ENCODE measurements at places on chromosomes 13 and 19.
A peak's percentile ranks its signal among the peaks of the same experiment; 100 is the strongest.

DNA sequence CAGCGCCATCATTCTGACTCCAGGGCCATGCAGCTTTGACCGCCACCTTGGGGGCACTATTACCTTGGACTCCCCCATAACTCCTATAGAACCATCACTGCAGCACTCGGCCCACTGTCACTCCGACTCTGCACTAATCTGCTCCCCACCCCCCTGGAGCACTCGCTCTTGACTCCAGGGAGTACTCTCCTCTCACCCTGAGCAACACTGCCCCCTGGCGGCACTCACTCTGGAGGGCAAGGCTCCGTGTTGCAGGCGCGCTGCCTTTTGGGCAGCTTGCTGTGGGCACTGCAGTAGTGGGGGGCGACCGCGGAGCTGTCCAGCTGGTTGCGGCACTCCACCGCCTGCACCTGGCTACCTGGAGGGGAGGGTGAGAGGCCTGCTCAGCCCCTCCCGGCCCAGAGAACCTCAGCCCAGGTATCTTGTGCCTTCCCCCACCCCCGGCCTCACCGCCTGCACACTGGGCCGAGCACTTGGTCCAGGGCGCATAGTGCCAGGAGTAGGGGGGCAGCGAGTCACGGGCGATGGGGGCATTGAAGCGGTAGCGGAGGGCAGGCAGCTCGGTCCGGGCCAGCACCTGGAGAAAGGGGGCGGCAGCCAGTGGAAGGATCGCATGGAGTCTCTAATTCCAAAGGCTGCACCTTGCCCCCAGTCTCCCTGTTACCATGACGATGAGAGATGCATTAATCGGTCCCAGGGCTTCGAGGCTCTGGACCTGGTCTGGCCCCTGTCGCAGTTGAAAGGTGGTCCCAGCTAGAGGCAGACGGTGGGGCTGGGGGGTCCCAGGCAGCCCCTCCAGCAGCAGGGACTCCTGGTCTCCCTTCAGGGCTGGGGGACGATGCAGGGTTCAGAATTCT lies 8.9 kb upstream of the MYO1F start:
- DNase-seq = no peak

- DNase-seq = no peak
Observed at GRCh38 chr19:12838182-12838885, at the start of gene MAST1. Gene MAST1 (plus strand): TSS chr19:12838515. CDS start chr19:12838573, 58 bp downstream.

DNA sequence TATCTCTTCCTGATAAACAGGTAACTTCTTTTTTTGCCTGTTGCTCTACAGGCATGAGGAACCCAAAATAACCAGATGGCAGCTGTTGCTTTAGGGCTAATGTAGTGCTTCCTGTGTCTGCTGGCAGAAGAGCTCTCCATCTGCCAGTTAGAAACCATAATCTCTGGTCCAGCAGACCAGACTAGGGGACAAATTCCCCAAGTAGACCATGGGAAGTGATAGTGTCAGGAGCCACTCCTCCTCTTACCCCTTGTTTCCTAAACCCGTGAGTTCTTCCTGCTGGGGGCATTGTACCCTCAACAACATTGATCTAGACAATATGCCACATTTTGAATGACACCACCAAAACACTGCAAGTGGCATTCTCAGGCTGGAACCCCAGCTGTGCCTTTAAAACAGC lies 135.9 kb downstream of the DLEU7 start:
- DNase-seq = no peak

DNA sequence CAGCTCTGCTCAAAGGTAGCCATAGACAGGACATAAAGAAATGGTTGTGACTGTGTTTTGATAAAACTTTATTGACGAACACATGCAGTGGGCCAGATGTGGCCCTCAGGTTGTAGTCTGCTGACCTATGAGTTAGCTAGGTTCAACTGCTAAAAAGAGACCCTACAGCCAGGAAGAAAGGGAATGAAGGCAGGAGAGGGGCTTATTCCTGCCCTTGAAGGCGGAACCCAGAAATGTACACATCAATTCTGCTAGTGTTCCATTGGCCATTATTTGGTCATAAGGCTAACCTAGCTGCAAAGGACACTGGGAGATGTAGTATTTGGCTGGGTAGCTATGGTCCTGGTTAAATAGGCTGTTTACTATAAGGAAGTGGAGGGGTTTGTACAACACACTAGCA lies 18.0 kb downstream of the APBA3 start:
- DNase-seq = no peak

- DNase-seq = no peak
Observed at GRCh38 chr13:76969488-76970365, 21.4 kb downstream of the ACOD1 start.

- no peak for DNase-seq
Observed at GRCh38 chr13:18996627-18997051, 185.0 kb downstream of the TUBA3C start.

DNA sequence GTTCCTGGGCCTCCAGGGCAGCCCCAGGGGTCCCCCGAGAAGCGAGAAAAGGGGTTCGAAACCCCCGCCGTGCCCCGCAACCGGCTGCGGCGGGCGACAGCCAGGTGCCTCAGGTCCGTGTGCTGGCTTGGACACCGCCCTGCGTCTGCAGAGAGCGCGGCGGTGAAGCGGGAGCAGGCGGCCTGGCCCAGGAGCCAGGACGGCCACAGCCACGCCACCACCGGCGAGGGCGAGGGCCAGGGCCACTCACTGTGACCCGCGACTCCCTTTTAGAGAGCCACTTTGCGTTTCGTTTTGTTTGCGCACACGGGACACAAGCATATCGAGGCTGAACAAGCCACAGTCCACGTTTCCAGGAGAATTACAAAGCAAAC lies 110.4 kb downstream of the CRYL1 start:
- no peak for DNase-seq

GRCh38 chr19:9848060-9848459 lies 12.9 kb downstream of the PIN1 start:
- DNase-seq = no peak

- DNase-seq = no peak
Observed at GRCh38 chr13:78701383-78701782, 42.4 kb upstream of the OBI1 start.

DNA sequence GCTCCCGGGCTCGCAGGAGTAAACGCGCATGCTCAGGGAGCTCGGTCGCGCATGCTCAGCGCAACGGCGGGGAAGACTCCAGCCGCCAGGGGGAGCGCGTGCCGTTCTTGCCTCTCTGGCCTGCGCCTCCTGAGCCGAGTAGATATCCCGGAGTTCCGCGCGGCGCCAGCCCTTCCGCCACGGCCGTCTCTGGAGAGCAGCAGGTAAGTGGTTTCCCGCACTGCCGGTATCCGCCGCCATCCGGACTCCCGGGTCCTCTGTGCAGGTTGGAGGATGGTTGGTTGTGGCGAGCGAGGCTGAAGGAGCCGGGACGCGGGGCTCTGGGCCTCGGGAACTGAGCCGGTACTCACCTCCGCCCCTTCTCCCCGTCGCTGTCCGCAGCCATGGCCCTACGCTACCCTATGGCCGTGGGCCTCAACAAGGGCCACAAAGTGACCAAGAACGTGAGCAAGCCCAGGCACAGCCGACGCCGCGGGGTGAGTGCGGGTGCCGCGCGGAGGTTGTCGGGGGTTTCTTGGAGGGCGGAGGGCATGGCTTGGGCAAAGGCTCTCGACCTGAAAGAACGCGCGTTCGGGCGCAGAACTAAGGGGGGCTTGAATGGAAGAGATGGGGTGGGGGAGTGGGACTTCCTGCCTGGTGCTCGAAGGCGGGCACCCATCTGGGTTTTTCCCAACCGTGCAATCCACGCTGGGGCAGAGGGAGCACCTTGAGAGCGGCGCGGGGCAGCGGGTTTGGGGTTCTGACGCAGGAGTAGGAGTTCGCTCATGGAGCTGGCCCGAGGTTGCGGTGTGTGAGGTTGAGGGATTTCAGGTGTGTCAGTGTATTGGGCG lies at the start of gene RPL36:
RPL36 (plus strand) TSS at position 171 of the 830 bp plus-strand sequence; CDS start at position 384, 213 bp downstream.
- peak; percentile 89 for DNase-seq

DNA sequence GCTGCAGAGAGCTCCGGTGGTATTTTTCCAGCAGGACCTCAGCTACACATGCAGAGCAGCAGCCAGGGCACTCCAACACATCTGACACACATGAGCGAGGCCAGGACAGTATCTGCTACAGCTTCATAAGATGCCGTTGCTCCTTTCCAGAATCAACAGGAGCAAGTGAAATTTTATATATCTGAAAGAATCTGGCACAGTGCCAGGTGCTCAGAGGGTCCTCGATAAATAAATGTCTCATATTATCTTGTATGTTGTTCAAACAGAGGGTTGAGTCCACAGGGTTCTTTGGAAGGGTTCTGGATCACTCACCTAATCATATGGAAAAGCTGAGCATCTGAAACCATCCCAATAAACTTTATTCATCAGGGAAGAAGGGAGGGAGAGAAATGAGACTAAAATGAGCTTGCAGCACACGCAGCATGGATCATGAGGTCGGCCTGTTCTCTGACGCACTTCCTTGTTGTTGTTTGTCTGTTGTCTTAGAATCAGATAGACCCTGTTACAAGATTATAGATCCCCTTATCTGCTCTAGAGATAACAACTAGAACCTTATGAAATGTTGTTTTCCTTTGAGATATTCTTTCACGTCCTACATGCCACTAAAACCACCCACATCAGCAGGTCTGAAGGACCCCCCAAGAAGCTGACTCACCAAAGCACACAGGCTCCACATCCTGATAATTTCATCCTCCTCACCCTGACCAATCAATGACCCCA lies 3.2 kb upstream of the METTL21C start:
- no peak for DNase-seq

DNA sequence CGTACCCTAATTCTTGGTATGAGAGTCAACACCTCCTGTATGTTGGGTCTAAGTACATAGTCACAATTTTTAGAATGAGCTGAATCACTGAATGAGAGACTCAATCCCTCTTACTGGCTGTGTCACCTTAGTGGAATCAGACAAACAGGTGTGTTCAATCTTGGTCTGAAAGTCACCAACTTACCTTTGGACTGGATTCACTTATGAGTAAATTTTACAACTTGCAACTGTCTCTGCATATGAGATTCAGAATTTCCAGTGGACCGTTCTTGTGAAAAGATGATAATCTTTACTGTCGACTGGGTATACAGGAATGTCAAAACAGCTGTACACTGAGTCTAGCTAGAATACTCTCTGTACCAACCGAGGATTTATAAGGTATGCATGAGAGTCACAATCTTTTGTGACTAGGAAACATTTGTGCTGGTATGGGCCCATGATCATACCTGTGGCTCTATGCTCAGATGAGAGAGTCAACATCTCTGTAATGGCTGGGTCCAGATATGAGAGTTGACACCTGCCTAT lies 5.9 kb upstream of the ZNF91 start:
- no peak for DNase-seq

- DNase-seq = no peak
Observed at GRCh38 chr13:50800091-50800739, 43.3 kb downstream of the DLEU7 start.

- no peak for DNase-seq
Observed at GRCh38 chr19:2353159-2353886, 6.7 kb upstream of the TMPRSS9 start.

GRCh38 chr13:42277618-42278276 lies 5.8 kb downstream of the AKAP11 start:
- no peak for DNase-seq

GRCh38 chr19:49699364-49699763 lies 8.4 kb downstream of the CPT1C start:
- DNase-seq = no peak

DNA sequence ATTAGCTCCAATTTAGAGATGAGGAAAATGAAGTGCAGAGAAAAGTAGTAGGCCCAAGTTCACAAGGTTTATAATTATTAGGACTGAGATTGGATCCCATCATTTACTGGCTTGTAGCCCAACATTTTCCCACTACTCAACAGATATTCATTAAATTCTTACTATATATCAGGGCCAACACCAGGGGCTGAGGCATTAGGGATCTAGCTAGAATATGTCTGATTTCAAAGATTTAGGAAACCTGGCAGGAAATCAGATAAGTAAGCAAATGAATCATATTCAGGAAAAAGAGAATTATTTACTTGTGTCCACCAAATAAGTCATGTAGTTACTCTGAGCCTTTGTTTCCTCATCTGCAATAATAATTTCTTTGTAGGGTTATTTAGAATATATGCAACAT lies 94.3 kb downstream of the OXGR1 start:
- no peak for DNase-seq

DNA sequence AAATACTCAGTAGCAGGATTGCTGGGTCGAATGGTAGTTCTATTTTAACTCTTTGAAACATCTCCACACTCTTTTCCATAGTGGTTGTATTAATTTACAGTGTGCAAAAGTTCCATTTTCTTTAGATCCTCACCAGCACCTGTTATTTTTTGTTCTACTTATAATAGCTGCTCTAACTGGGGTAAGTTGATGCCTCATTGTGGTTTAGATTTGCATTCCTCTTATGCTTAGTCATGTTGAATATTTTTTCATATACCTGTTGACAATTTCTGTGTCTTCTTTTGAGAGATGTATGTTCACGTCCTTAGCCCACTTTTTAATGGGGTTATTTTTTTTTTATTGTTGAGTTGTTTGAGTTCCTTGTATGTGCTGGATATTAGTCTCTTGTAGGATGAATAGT lies 144.6 kb downstream of the NBEA start:
- DNase-seq = no peak

- no peak for DNase-seq
Observed at GRCh38 chr13:50153876-50154275, 138.6 kb downstream of the KCNRG start.

DNA sequence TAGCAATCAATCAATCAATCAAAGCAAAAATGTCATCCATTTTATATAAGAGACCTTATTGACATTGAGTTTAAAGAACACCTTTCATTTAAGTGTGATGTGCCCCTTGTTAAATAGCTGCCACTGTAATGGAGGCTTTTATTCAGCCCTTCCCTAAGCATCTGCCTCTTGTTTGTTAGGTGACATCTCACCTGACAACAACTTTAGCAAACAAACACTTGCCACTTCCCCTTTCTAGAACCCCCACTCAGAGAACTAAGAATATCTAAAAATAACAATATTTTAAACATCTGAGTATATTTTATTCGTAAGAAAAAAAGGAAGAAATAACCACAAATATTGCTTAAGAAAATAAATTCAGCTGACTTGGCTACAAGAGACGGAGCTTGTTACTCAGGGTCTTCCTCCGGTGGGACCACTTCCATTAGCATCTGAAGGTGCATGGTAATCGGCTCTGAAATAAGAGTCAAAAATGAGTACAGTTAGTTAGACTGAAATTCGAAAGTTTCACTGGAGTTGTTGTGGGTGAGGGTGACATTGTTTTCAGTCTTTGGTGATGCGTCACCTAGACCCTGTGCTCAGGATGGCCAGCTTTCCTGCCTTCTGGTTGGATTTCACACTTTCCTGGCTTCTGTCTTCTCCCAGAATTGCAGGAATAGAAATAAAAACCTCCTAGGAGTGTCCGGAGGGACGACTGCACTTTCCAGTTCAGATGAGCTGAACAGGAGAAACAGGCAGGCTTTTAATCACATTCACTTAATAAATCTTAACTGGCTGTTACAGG lies 39.1 kb downstream of the SLC7A9 start:
- DNase-seq = peak; percentile 4

DNA sequence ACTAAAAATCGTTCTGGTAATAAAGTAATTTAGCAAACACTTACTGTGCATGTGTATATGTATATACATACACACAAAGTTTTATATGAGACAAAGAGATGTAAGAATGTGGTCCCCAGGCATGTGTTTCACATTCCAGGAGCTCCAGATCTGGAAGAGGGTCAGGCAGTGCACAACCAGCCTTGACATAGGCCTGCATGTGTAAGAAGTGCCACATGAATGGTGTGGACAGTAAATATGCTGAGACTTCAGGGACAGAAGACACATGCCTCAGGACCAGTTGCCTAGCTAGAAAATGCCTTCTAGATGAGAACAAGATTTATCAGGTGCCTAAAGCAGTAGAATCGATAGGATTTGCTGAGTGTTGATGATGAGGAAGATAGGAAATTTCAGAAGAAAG lies 76.4 kb downstream of the FRY start:
- no peak for DNase-seq

GRCh38 chr13:85284349-85284748 lies 514.9 kb downstream of the SLITRK6 start:
- DNase-seq = no peak

GRCh38 chr19:50340331-50340730 lies 11.2 kb upstream of the KCNC3 start:
- no peak for DNase-seq

Data from GM04504 (cell line).